NCI-H1048 (cell line): ENCODE measurements at places on chromosomes 3 and 15.

DNA sequence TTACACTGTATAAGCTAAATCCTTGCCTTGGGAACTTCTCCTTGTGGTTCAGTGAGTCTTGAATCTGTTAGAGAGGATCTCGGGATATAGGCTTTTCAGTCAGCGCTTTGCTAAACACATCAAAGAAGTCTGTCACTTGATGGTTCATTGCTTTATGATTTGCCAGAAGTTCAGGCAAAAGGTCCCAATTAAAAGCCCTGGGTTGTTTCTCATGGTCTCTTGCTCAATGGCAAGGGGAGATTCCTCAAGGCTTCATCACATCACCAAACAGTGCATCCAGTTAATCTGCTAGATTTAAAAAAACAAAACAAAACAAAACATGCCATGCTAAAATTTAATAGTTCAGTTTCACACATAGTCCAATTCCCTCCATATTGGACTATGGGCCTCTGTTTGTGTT lies 114.8 kb downstream of the FILIP1L start:
- no peak for DNase-seq

DNA sequence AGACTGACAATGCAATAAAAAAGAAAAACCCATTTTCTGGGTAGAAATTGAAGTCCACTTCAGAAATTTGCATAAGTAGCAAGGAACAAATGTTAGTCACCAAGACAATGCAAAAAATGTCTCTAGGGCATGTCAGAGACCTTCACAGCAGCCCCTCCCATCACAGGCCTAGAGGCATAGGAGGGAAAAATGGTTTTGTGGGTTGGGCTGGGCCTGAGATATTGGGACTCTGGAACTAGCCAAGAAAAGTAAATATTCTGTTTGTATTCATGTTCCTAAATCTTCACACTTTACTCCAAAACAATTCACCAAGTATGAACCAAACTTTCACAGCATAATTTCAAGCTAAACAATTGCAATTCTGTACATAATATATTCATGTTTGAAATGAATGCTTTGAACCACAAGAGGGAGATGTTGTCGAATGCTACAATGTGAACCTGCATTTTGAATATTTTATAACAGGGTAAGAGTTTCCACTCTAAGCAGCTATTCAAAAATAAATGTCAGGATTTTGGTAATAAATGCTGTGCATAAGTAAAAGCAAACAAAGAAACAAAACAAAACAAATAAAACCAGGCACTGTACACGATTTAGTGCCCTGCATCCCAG lies 429.2 kb downstream of the OTOL1 start:
- no peak for DNase-seq

DNA sequence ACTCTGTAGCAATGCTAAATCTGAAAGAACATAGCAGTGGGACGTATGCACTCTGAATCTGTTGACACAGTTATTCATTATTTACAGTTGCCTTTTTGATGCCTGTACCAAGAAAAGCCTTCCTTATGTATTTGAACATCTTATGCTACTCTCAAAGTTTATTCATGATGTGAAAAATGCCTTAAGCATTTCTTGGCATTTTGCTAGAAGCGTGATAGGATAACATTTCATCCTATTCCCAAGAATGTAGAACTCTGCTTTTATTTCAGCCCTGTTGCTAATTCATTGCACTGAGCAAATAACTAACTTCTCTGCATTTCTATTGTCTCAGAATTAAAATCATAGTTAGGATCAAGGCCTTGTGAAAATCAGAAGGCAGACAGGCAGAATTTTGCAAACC lies 105.5 kb downstream of the STRIT1 start:
- DNase-seq, result no peak

GRCh38 chr3:63685340-63685739 lies 32.9 kb downstream of the SNTN start:
- no peak for DNase-seq

GRCh38 chr3:81643721-81644120 lies 117.7 kb downstream of the GBE1 start:
- DNase-seq, result no peak

DNA sequence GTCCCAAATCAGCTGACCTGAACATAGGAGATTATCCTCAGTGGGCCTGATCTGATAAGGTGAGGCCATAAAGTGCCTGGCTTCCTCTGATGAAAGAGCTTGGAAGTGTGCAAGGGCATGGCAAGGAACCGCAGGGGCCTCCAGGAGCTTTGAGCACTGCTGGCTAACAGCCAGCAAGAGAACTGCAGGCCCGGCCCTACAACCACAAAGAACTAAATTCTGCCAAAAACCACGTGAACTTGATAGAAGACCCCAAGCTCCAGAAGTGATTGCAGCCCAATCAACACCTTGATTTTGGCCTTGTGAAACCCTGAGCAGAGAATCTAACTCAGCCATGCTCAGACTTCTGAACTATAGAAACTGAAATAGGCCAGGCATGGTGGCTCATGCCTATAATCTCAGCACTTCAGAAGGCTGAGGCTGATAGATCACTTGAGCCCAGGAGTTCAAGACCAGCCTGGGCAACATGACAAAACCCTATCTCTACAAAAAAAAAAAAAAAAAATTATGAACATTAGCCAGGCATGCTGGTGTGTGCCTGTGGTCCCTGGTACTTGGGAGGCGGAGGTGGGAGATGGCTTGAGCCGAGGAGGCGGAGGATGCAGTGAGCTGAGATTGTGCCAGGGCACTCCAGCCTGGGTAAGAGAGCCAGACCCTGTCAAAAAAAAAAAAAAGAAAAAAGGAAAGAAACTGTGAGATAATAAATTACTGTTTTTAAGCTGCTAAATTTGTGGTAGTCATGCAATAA lies 7.7 kb upstream of the DIS3L start:
- DNase-seq, result no peak

DNA sequence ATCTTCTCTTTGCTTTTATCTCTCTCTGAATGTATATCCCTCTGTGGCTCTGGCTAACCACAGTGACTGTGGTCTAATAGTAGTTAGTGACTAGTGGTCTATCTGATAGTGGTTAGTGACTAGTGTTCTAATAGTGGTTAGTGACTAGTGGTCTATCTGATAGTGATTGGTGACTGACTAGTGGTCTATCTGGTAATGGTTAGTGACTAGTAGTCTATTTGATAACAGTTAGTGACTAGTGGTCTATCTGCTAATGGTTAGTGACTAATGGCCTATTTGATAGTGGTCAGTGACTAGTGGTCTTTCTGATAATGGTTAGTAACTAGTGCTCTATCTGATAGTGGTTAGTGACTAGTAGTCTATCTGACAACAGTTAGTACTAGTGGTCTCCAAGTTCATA lies 110.5 kb downstream of the MDFIC2 start:
- DNase-seq, result no peak

- no peak for DNase-seq
Observed at GRCh38 chr3:114697401-114697800, 403.6 kb downstream of the TIGIT start.

GRCh38 chr15:100372739-100373119 lies 31.0 kb upstream of the ADAMTS17 start:
- no peak for DNase-seq

DNA sequence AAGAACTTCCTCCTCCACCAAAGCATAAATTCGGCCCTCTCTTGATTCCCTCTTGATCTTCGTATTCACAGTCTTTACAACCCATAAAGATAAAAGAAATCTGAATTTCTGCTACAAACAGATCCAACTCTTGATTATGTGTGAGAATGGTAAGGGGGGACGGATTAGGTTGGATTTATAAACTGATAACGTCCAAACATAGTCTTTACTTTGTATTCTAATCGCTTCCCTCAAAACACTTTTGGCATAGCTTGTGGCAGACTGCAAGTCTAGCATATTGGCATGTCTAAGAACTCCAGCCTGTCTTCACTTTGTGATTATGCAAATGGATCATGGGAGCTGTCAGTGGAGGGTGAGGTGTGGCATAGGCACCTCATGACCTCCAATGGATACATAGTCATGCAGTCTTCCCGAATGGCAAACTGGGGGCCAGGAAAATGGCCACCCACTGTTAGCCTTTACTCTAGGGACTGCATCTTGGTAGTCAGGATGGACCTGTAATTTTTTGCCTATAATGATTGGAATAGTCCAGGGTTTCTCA lies 24.3 kb upstream of the GPR171 start:
- DNase-seq, result no peak

- peak; percentile 36 for DNase-seq
Observed at GRCh38 chr3:85360742-85361387, 402.1 kb downstream of the CADM2 start.

GRCh38 chr15:60283936-60284335 lies 113.8 kb downstream of the ANXA2 start:
- DNase-seq, result no peak

- DNase-seq, result no peak
Observed at GRCh38 chr3:173096994-173097785, 43.8 kb downstream of the SPATA16 start.

DNA sequence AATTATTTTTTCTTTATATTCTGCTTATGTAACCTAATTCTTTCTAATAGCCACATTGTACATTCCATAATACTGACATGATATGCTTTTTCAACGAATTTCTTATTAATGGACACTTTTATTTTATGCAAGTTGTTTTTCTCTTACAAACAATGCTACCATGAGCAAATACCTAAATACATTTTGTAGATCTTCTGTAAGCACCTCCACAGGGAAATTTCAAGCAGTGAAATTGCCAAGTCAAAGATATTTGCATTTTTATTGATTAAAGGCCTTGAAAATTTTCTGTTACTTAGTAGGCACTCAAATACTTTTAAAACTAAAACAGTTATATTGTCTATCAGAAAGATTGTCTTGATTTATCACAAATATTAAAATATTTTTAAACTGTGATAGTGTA lies 79.6 kb upstream of the C3orf49 start:
- DNase-seq, result no peak

DNA sequence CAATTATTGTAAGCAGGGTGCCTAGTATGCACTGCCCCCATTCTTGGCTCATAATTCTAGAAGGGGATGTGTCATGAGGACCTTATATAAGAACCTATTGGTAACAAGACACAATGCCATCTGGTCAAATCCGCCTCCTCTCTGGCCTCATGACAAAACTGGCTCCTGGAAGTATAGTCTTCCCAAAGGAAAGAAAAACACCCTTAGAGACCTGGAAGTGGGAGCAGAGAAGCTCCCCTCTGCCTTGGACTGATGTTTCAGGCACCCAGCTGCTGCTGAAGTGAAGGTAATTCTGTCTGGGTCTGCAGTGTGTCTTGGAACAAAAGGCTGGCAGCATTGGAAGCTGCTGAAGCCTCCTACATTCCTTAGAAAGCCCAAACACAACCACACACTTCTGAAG lies 107.2 kb upstream of the CLSTN2 start:
- no peak for DNase-seq

- no peak for DNase-seq
Observed at GRCh38 chr3:86984271-86984670, 6.7 kb downstream of the VGLL3 start.

DNA sequence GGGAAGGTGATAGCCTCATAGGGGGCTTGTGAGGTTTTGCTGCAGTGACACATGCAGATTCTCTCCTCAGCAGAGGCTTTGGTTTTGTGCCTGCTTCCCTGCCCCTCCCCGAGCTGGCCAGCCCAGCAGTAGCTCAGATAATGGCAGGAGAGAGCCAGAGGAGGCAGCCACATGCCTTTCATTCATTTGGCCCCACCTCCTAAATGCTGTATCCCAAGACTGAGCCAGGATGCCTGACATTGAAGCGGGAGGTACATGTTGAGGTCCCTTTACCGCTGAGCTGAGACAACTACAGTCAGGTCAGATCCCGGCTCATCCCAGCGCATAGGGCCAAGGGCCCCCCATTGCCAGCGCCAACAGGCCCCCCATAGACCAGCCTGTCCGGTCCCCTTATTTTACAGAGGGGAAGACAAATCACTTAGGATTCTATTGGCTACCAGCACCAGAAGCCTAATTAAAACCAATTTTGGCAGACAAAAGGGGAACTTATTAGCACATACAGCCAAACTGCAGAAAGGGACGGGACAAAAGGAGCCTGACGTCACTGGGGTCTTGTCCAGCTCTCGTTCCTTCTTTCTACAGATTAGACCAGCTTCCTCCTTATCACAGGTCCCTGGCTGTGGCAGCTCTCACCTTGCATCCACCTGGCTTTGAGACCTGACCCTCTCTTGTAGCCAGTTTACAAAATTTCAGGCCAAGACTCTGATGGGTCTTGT lies 12.1 kb upstream of the POLG start:
- no peak for DNase-seq

DNA sequence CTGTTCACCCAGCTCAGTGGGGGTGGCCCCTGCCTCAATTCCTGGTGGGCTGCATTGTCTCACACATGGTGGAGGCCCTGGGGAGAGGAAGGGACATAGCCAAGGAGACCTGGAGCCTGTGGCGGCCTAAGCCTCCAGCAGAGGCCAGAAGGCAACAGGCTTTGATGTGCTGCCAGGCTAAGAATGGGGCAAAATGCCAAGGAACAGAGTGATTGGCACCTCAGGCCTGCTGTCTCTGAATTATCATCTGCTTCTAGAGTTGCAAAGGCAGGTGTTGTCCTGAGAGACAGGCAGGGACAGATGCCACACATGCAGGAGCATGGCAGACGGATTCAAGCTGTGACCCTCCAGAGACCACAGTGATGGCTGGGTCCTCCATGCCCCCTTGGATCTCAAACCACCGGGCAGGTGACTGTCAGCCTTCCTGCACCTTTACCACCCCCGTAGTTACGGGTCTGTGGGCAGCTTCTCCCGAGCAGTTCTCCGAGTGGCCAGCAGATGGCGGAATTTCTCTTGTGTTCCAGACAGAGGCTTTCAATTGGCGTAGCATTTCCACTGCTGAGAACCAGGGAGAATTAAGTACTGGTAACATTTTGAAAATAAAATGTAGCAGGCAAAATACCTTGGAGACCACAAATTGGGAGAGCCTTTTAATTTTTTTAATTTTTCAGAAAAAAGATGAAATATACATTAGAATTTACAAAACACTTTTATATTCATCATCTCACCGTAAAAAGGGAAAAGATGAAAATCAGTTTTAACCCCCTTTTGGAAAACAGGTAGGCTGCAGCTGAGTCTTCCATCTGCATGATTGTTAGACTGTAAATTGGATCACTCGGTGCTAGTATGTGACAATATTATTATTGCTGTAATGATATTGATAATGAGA lies 525.5 kb upstream of the CFAP20DC start:
- DNase-seq, result peak; percentile 63

DNA sequence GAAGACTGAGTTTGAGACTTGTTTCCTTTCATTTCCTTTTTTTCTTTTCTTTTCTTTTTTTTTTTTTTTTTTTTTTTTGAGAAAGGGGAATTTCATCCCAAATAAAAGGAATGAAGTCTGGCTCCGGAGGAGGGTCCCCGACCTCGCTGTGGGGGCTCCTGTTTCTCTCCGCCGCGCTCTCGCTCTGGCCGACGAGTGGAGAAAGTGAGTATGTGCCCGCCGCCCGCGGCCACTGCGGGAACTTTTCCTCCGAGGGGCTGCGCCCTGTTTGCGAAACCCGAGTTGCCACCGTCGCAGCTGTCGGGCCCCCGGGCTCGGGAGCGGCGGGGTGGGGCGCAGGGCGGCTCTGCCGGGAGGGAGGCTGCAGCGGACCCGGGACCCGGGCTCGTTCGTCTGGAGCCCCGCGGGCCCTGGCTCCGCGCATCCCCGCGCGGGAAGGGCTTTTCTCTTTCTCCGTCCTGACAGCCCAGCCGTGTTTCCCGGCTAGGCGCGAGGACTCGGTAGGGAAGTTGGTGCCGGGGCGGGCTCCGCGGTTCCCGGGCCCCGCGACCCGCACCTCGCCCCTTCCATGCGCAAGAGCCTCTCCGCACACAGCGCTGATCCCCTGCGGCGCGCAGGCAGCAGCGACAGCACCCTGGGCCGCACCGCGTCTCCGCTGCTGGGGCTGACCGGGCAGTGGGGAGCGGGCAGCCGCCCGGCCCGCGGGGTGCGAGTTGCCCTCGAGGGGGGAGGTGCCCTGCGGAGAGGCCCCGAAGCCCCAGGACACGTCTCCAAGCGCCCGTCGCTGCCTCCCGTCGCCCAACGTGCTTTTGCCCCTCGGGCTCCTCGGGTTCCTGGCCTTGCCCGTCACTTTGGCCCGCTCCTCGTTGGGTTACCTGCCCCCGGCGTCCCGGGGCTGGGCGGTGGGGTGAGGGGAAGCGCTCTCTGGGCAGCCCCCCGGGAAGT lies 1.4 kb downstream of the IGF1R start:
- no peak for DNase-seq
